ENCODE measurements at places on chromosomes 7 and 10.

DNA sequence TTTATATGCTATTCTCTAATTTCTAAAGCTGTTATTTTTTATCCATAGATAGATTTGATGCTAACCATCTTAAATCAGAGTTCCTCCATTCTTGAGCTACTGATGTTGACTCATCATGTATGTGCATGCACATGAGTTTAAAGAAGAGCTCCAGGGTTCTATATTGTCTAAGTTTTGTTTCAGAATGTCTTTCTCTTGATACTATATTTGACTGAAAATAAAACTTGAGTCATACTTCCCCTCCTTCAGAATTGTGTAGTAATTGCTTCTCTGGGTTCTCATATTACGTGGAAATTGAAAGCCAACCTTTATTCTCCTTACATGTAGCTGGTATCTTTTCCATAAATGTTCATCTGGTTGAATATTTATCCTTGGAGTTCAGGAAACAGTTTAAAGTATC, 89.4 kb downstream of the LRRTM3 start:
- no peak for DNase-seq

GRCh38 chr10:128337860-128338378, 211.7 kb upstream of the MKI67 start:
- DNase-seq: no peak

- DNase-seq: no peak
These were observed 243.4 kb upstream of the PPP2R2D start for GRCh38 chr10:131657318-131657984.

DNA sequence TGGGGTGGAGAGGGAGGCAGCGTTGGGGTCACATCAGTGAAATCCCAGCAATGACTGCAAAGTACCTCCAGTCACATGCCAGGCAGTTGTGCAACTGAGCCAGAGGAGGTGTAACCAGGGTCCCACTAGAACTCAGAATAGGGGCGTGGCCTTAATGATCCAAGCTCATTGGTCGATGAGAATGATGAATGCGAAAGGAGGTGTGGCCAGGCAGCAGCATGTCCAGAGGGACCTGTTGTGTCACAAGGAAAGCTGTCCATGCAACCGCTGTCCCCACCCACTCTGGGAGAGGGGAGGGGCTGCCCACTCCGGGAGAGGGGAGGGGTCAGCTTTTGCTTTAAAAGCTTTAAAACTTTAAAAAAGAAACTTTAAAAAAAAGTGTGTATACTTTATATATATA, 25.3 kb upstream of the MTPAP start:
- no peak for DNase-seq

- DNase-seq: no peak
These were observed 56.8 kb downstream of the ZRANB1 start for GRCh38 chr10:124998624-124999291.

- DNase-seq: no peak
These were observed 400.1 kb upstream of the ETV1 start for GRCh38 chr7:14389595-14389994.

GRCh38 chr10:25933653-25934608, at the start of gene MYO3A:
TSS of gene MYO3A (plus strand) at chr10:25934229. CDS start at chr10:25952111, 17,882 bp downstream.
- no peak for DNase-seq

All from activated T-helper 1 cell treated with anti-CD3 and anti-CD28 coated beads, Interleukin-2, amount 50 U/mL, for 16 hours (primary cell).